HCT116 (cell line): ENCODE measurements at places on chromosomes 7 and 10. TPM values are rescaled to one million over a fixed set of nuclear protein-coding genes. Genes with fewer than 3 reads are reported as not detected.
A peak's percentile ranks its signal among the peaks of the same experiment; 100 is the strongest.

DNA sequence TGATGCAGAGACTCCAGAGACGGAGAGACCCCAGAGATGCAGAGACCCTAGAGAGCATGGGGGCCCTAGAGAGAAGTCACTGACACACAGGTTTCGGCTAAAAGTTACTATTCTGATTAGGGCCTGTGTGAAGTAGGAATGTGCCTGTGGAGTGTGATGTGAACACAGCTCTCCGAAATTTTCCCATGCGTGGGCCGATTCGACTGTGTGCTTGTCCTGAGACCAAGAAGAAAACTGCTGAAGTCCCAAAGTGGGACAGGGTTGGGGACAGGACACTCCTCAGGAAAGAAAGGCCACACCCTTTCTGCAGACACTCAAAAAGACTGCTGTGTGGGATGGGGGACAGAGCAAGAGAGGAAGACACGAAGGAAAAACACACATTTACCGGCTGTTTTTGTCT lies 533.5 kb downstream of the PTPRN2 start:
- no peak overlapping the region for H3K27ac ChIP-seq
- no peaks in the 10 kb centered on the region for H3K4me1 ChIP-seq
- H3K27me3 ChIP-seq: no peaks in the 10 kb centered on the region
- no peak for DNase-seq
- H3K4me3 ChIP-seq: no peak overlapping the region

DNA sequence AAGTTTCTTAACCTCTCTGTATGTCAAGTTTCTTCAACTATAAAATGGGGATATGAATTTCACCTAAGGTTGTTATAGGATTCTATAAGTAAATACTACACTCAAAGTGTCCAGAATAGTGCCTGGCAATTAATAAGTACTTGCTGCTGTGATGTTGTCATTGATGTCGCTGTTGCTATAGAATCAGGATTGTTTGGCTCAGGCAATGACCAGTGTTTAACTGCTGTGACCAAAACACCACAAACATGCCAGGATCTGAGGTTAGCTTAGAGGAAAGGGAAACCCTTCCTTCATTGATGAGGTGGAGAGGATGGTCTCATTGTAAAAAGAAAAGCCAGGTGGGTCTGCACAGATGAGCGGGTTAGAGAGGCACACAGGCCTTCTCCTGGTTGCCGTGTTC lies 223.1 kb upstream of the INHBA start:
- H3K27ac ChIP-seq: no peak overlapping the region
- no peak overlapping the region for H3K4me3 ChIP-seq
- H3K27me3 ChIP-seq: no peaks in the 10 kb centered on the region
- no peak for DNase-seq

- H3K27ac ChIP-seq: no peak overlapping the region
- no peaks in the 10 kb centered on the region for H3K36me3 ChIP-seq
- H3K4me1 ChIP-seq: no peaks in the 10 kb centered on the region
These were observed 66.9 kb downstream of the CDHR3 start for GRCh38 chr7:106029941-106030340.

DNA sequence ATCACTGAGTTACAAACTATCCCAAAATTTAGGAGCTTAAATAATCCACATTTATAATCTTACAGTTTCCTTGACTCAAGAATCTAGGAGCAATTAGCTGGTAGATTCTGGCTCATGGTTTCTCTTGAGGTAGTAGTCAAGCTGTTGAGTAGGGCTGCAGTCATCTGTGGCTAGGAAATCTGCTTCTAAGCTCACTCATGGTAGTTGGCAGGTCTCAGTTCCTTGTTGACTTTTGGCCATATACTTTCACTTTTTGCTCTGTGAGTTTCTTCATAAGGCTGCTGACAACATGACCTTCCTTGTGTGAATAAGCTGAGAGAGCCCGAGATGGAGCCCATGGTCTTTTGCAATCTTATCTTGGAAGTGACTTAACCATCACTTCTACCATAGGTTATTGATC lies 10.8 kb upstream of the ETV1 start:
- H3K27ac ChIP-seq: no peak overlapping the region
- no peak overlapping the region for H3K4me3 ChIP-seq
- DNase-seq: no peak
- H3K36me3 ChIP-seq: no peaks in the 10 kb centered on the region
- no peaks in the 10 kb centered on the region for H3K27me3 ChIP-seq
- H3K4me1 ChIP-seq: no peaks in the 10 kb centered on the region

- peaks cover 25% of the 10 kb centered on the region for H3K4me1 ChIP-seq
- H3K27ac ChIP-seq: peak overlapping the region; percentile 45
- peak overlapping the region; percentile 35 for H3K4me3 ChIP-seq
- no peaks in the 10 kb centered on the region for H3K36me3 ChIP-seq
- no peaks in the 10 kb centered on the region for H3K27me3 ChIP-seq
These were observed 103.7 kb upstream of the ZMIZ1 start for GRCh38 chr10:78964952-78965633.

DNA sequence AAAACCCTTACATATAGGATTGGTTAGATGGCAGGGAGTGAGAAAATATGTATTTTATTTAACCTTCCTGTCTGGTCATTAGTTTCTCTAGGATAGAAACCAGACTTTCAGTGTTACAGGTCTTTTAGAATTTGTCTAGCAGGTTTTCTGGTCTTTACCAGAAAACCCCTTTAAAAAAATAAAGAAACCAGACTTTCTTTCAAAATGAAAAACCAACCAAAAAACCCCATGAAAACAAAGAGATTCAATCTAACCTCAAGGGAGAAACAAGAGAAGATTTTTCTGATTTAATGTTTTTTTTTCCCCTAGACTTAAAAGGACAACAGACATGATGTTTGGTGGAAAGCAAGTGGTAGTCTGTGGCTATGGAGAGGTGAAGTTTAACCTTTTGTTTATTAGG lies 28.7 kb upstream of the STRIP2 start:
- H3K36me3 ChIP-seq: no peaks in the 10 kb centered on the region
- H3K27me3 ChIP-seq: no peaks in the 10 kb centered on the region
- H3K27ac ChIP-seq: no peak overlapping the region
- peaks cover 15% of the 10 kb centered on the region for H3K4me1 ChIP-seq
- no peak overlapping the region for H3K4me3 ChIP-seq

GRCh38 chr10:119517235-119518141 lies 25.0 kb downstream of the RGS10 start:
- H3K36me3 ChIP-seq: peaks cover 6% of the 10 kb centered on the region; the same call in 1 of the 2 replicates
- H3K4me1 ChIP-seq: peaks cover 10% of the 10 kb centered on the region
- no peak for DNase-seq
- H3K27ac ChIP-seq: no peak overlapping the region
- no peak overlapping the region for H3K4me3 ChIP-seq

- no peaks in the 10 kb centered on the region for H3K4me1 ChIP-seq
- no peak overlapping the region for H3K4me3 ChIP-seq
- DNase-seq: no peak
- peaks cover 4% of the 10 kb centered on the region; the same call in 1 of the 2 replicates for H3K27me3 ChIP-seq
These were observed 162.7 kb downstream of the SFMBT2 start for GRCh38 chr10:7248148-7248547.

- H3K27ac ChIP-seq: no peak overlapping the region
- H3K4me1 ChIP-seq: no peaks in the 10 kb centered on the region
- no peaks in the 10 kb centered on the region for H3K27me3 ChIP-seq
These were observed 313.1 kb downstream of the CALN1 start for GRCh38 chr7:72098807-72099580.

DNA sequence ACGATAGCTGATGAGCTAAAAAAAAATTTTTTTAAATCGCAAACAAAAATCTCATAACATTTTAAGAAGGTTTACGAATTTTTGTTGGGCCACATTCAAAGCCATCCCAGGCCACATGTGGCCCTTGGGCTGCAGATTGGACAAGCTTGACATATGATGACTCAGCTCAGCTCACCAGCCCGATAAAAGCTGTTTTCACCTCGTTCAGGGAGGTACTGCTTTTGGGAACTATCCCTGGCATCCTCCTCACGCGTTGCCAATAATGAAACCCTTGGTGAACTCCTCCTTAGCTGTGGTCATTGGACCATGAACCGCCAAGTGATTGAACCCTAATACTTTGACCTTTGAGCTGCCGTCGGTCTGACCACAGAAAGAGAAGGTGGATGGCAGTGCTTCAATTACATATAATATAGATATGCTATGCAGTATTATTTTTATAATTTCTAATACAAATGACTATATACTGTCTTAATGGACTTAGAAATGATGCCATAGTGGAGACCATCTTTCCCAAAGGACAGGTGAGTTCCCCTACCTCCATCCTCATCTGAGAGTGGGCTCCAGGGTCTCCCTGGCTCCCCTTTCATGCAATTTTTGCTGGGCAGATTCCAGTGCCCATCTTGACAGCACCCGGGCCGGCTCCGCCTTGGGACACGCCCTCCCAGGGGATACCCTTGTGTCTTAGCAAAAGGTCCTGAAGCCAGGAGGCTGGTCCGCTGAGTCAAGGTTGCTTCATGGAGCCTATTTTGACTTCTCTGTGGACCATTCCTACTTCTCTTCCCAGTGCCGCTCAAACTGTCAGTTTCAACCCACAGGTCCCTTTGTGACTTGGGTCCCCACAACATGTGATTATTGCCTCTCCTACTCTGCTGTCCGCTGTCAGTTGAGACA lies 707.2 kb downstream of the PARD3 start:
- no peak overlapping the region for H3K27ac ChIP-seq
- no peaks in the 10 kb centered on the region for H3K36me3 ChIP-seq
- no peak overlapping the region for H3K4me3 ChIP-seq
- DNase-seq: no peak
- H3K27me3 ChIP-seq: no peaks in the 10 kb centered on the region

- DNase-seq: no peak
- no peak overlapping the region for H3K27ac ChIP-seq
- peaks cover 20% of the 10 kb centered on the region; the same call in 1 of the 2 replicates for H3K27me3 ChIP-seq
These were observed 24.9 kb upstream of the AMPH start for GRCh38 chr7:38655833-38656774.

DNA sequence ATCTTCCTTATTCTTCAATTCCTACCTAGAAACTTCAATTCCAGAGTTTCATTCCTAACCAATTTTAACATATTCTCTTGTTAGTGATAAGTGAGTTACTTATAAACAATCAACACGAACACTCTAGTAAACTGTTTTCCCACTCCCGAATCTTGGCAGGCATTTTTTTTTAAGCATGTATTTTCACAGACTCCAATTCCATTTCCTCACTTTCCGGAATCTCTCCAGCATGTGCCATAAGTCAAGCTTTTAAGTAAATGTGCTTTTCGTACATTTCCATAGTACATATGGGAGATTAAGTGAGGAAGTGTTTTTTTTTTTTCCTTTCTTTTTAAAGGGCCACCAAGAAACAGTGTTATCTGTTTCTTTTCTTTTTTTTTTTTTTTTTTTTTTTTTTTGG lies 89.1 kb downstream of the FGFR2 start:
- H3K4me3 ChIP-seq: no peak overlapping the region
- H3K27me3 ChIP-seq: no peaks in the 10 kb centered on the region
- no peak for DNase-seq
- no peaks in the 10 kb centered on the region for H3K4me1 ChIP-seq

DNA sequence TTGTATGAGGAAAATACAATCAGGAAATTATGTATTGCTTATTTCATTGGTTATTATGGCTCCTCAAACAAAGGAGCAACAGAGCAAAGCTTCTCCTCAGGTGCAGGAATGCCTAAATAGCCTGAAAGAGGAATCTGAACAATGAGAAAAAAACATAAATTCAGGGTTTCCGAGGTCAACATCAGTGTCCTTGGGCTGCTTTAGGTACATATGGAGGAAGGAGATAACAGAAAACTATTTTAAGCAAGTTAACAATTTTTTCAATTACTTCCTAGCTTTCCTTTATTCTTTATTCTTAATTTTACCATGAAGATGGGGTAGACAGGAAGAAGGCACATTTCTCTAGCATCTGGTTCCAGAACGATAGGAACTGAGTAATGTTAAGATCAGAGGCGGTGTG lies 14.0 kb downstream of the SLC16A9 start:
- no peaks in the 10 kb centered on the region for H3K27me3 ChIP-seq
- no peak for DNase-seq
- no peak overlapping the region for H3K4me3 ChIP-seq
- no peak overlapping the region for H3K27ac ChIP-seq
- H3K36me3 ChIP-seq: no peaks in the 10 kb centered on the region

GRCh38 chr7:101924171-101924570 lies 106.7 kb downstream of the CUX1 start:
- peak overlapping the region; percentile 72 for H3K27ac ChIP-seq
- peaks cover 21% of the 10 kb centered on the region for H3K4me1 ChIP-seq
- peak; percentile 66 for DNase-seq
- no peaks in the 10 kb centered on the region for H3K36me3 ChIP-seq
- H3K27me3 ChIP-seq: no peaks in the 10 kb centered on the region

GRCh38 chr7:4854916-4855315 lies 6.9 kb downstream of the PAPOLB start:
- H3K36me3 ChIP-seq: no peaks in the 10 kb centered on the region
- H3K27ac ChIP-seq: no peak overlapping the region

Gene GDF10
- total RNA-seq: not detected

Gene OPALIN
- total RNA-seq: not detected

Gene MKI67
- 202 TPM for total RNA-seq

Gene OIT3
- total RNA-seq: not detected

Gene NODAL
- 0.30 TPM for total RNA-seq

Gene ZNF3
- total RNA-seq: 28.2 TPM

Gene CDNF
- 1.1 TPM for total RNA-seq

Gene AKR1D1
- 0.10 TPM for total RNA-seq
